Fibroblast of gingiva (primary cell): ENCODE measurements at places on chromosomes 6 and 20.

- no peak for DNase-seq
These were observed 7.4 kb upstream of the SSTR4 start for GRCh38 chr20:23027721-23028120.

DNA sequence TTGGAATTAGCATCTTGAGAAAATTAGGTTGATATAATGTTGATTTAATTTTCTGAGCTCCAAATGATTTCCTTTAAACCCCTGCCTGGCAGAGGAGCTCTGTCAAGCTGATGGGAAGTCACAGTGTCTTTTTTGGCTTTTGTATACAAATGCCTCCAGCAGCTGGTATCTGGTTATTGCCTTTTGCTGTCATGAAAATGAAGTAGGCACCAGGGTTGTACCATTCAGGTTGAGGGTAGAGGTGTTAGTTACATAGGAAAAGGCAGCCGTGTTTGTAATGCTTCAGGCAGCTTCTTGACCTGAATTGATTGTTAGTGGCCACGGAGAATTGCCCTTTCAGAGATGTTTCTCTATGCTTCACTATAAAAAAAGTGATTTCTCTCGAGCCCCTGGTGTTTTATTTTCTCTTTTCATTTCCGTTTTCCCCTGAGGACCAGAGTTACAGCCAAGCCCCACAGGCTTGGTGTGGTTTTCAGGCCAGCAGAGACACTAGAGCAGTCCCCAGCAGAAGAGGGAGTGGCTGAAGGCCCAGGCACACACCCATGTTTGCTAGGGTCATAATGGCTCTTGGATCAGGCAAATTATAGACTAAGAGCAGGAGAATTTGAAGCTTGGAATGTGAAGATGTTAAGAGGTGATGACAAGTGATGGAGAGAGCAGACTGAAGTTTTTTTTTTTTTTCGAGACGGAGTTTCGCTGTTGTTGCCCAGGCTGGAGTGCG is 21.6 kb downstream of the CMTR1 start:
- no peak for DNase-seq

- no peak for DNase-seq
These were observed 43.6 kb downstream of the RIOK1 start for GRCh38 chr6:7433121-7433617.

DNA sequence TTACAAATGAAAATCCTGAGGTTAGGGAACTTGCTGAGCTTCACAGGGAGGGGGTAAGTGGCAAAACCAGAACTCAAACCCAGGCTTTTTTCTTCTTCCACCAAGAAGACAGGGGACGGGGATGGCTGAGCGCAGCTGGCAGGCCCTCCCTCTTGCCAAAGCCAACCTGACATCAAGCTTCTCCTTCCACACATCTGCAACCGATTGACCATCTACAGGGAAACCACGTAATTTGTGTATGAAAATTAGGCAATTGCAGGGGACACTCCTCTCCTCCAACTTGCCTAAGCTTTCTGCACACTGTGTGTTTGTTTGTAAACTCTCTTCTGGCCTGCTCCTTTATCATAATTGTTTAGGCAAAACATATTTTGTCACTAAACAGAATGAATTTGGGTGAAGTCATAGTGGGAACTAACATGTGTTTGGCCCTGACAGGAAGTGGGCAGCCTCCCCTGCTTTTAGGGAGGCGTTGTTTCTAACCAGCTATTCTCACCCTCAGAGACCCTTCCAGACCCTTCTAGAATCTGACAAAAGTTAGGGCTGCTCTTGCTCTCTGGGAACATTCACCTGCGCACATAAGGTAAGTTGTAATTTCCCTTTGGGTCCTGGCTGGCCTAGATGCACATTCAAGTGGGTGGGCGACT is 18.9 kb downstream of the ZNF831 start:
- no peak for DNase-seq

- no peak for DNase-seq
These were observed 25.5 kb downstream of the EYA2 start for GRCh38 chr20:46920114-46920513.

DNA sequence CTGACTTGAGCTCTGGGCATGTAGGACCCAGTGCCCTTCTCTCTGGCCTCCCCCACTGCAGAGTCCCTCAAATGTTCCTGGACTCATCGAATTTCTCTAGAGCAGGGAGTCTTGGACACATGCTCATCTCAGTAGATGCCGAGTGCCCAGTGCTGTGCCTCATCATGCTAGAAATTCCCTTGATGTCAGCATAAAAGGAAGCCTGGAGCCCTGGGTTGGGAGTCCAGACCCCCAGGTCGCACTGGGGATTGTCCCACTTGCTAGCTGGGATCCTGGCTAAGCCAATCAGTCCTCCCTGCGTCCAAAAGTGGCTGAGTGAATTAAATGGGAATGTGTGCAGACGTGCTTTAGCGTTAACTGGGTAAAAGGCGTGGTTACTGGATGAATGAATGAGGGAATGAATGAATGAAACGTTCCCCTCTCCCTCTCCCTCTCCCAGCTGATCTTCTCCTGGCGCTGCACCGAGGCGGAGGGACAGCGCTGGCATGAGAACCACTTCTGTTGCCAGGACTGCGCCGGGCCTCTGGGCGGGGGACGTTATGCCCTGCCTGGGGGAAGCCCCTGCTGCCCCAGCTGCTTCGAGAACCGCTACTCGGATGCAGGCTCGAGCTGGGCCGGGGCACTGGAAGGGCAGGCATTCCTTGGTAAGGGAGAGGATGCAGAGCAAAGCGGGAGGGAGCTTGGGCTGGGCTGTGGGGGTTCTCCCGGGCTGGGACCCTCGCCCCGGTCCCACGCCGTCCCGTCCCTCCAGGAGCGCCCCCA is 1.6 kb upstream of the TOMM6 start:
- no peak for DNase-seq

- no peak for DNase-seq
These were observed 565 bp downstream of the QKI start for GRCh38 chr6:163414946-163415619.

GRCh38 chr6:161954699-161955276 is 680.9 kb upstream of the AGPAT4 start:
- DNase-seq = no peak

- DNase-seq = no peak
These were observed 39.3 kb downstream of the DTNBP1 start for GRCh38 chr6:15623276-15624116.
